ENCODE measurements at places on chromosomes 7 and 10.

GRCh38 chr7:143965280-143965679, 10.6 kb downstream of the OR2F1 start:
- DNase-seq = no peak

DNA sequence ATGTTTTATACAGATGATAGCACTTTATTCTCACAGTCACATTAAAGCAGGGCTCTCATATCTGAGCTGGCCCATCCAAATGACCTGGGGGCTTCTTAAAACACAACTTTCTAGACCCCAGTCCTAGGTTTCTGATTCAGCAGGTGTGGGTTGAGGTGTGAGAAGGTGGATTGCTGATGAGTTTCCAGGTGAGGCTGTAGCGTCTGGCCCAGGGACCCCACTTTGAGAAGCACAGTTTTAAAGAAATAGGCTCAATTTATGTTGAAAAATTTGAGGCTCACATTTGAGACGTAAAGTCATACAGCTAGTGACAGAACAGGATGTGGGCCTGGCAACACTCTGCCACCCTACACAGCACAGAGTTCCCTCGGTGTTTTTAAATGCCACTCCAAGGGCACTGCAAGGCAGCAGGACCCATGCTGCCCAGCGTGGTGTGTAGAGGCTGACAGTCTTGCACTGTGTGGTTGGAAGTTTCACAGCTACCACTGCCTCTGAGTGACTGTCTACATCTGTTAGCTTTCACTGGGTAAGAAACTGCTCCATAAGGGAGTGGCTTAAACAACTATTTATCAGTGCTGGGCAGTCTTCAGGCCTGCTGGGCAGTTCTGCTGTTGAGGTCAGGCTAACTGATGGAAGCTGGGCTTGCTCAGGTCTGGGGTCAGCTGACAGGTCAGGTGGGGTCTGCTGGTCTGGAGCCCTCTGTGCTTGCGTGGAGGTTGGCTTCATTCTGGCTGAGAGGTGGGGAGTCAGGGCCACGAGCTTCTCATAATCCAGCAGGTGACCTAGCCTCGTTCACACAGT, 319.7 kb downstream of the CXCL12 start:
- DNase-seq = no peak

- no peak for DNase-seq
These were observed 152.5 kb upstream of the ZMIZ1 start for GRCh38 chr10:78916227-78916626.

GRCh38 chr7:51223505-51223904, 93.1 kb downstream of the COBL start:
- no peak for DNase-seq

DNA sequence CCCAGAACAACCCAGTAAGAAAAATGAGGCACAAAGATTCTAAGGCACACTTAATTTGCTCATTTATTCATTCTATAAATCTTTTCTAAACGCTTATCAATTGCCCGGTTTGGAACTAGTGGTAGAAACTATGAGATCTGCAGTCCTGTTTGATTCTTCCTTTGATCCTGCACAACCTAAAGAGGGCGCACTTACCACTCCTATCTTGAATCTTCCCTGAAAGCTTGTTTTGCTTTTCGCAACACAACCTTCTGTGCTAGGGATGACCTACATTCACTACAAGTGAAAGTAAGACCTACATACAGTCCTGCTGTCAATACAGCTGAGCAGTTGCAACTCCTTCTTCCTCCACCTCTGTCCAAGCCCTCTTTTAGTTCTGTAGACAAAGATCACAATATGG, 12.6 kb upstream of the ARL4A start:
- peak; percentile 69 for DNase-seq

DNA sequence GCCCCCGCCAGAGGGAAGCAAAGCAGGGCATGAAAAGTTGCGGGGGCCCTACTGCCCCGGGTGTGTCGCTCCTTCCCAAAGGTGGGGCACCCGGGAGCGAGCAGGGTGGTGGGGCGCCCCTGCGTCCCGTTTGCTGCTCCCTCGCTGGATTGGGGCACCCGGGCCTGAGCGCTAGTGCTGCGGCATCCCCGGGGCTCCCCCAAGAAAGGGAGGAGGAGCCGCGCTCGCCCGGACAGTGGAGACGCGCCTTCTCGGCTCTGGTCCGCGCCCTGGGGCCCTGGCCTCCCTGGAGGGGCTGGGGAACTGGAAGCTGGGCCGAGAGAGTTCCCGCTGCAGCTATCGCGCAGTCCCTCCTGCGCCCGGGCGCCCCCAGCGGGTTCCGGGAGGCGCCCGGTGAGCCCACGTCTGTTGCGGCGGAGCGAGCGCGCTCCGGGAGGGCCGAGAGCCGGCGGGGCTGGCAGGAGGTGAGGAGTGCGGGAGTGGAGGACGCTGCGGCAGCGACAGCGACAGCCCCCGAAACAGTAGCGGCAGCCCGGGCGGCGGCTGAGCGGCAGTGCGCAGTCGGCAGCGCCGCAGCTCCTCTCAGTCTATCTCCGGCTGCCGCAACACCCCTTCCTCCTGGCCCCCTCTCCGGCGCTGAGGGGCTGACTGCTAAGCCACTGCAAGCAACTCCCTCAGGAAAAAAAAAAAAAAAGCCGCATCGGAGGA, 504 bp upstream of the BMPER start:
- DNase-seq = no peak

Measured in central memory CD4-positive, alpha-beta T cell (primary cell).